SHP77 treated with DMSO at 0.1 percent for 48 hours (cell line): ENCODE measurements at places on chromosomes 2 and 18.

- no peak for DNase-seq
Measured at GRCh38 chr18:50231621-50232020, 34.7 kb downstream of the CFAP53 start.

GRCh38 chr18:54392543-54393023 is 34.9 kb downstream of the C18orf54 start:
- peak; percentile 56 for DNase-seq

DNA sequence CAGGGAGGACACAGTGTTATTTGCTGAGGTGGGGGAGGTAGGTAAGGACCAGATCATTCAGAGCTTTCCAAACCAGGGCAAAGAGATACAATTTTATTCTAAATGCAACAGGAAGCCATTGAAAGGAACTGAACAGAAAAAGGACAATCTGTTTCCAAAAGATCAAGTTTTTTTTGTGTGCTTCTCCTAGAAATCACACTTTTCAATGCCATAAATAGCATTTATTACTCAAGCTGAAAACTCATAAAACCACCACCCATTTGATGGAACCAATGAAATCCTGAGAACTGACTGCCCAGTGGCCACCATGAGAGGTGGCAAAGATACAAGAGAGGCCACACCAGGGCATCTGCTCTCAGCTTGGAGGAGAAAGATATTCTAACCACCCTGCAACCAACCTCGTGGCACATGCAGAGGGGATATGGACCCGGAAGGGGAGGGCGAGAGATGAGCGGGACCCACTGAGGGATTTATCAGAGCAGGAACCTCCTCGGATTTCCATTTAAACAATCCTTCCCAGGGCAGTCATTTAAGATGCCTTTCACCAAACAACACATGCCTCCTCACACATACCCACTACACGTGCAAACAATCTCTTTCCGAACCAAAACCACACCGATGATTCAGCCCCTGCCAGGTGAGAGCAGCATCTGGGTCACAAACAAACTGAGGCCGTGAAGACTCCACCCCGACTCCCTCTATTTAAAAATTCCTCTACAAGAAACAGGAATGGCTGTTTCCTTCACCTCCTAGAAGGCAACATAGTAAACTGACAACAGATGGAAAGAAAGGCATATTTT is 8.8 kb downstream of the CYB5A start:
- DNase-seq, result no peak

DNA sequence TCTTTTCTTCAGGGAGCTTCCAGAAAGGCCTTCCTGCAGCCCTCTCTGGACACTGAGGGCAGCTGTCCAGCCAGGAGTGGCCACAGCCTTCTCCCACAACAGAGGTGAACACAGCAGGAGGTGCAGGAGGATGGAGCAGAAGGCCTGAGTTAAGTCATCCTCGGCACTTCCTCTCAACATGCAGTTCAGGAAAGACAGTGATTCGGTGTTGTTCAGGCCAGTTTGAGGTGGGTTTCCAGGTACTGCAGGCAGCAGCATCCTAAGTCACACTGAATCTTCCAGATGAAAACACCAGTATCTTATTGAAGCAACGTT is 225.3 kb upstream of the PXDN start:
- DNase-seq, result no peak

DNA sequence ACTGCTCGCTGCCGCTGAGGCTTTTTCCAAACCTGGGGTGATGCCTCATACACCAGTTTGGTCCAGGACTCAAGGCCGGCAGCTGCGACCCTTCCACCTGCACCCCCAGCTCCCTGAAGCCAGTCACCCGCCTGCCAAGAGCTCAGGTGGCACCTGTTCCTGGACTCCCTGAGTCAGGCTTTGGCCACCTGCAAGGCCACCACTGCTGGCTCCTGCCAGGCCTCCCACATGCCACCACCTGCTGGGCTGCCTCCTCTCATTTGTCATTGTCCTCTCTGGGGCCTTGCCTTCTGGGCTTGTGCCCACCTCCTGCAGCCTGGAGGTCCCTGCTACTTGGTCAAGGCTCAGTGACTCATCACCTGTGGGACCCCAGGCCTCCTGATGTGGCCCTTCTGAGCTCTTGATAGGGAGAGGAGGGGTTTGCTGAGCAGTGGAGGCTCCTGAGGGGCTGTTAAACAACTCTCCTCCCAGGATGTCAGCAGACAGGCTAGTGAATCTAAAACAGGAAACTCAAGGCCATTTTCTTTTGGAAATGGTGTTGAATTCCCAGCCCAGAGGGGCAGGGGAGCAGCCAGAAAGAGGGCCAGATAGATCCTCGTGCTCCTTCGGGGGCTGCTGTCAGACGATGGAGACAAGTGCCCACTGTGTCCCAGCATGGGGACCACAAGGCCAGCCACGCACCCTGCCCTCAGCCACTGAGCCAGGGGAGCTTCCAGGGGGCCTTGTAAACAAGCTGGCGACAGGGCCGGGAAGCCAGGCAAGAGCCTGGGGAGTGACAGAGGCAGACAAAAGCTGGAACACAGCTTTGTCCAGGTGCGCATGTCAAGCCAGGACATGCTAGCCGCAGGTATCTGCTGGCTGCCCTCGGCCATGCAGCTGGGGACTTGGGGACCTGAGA is 416.8 kb downstream of the LRATD1 start:
- DNase-seq, result peak; percentile 75

GRCh38 chr18:3015204-3015592 is 2.3 kb upstream of the LPIN2 start:
- DNase-seq, result no peak

DNA sequence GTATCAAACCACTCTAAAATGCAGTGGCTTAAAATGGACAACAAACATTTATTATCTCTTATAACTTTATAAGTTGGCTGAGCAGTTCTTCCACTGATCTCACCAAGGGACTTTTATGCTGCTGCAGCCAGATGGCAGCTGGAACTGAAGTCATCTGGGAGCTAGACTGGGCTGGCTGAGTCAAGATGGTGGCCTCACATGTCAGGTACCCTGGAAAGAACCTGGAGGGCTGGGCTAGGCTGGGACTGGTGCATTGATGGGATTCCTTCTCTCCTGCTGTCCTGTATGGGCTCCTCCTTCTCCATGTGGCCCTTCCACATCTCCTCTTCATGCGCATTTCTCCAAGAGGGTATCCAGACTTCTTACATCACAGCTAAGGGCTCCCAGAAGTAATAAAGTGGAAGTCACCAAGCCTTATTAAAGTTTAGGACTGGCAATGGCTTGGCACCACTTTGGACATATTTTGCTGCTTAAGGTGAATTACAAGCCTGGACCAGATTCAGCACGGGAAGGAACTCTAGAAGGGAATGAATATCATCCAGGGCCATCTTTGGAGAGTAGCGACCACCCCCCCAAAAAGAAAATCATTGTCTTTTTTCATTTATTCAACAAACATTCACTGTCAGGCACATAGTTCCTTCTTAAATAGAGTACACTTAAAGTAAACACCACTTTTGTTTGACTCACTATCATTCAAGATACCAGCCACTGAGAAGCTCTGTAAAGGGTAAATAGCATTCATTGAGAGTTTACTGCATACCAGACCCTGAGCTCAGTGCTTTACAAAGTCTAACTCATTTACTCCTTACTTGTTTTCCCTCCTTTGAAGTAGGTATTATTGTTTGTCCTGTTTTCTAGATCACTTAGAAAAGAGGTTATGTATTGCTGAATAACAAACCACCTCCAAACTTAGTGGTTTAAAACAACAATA is 138.0 kb downstream of the ZFP36L2 start:
- no peak for DNase-seq

- DNase-seq, result no peak
Measured at GRCh38 chr2:7555260-7555659, 638.0 kb downstream of the RNF144A start.

GRCh38 chr18:52236131-52236530 is 103.9 kb upstream of the DCC start:
- no peak for DNase-seq

GRCh38 chr2:23418056-23418455 is 33.1 kb downstream of the KLHL29 start:
- no peak for DNase-seq

DNA sequence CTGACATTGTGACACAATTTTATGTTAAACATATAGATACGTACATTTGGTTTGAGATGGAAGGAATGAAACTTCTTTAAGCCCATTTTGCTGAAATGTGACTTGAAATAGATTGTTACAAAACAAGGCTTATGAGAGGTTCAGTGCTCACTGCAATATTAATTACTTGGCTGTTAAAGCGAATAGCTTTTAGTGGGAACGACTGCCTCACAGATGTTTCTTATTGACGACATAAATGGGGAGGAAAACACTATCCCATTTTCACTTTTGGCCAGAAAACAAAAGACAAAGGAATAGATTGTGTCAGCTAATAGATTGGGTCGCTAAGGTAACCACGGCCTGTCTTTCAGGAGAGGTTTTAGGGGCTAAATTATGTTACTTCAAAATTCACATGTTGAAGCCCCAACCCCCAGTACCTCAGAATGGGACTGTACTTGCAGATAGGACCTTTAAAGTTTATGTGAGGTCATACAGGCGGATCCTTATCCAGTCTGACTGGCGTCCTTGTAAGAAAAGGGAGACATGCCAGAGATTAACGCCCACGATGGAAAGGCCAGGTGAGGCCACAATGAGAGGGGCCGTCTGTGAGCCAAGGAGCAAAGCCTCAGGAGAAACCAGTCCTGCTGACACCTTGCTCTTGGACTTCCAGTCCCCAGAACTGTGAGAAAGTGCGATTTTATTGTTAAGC is 10.8 kb downstream of the INPP1 start:
- DNase-seq, result no peak

GRCh38 chr2:29834624-29835023 is 86.8 kb downstream of the ALK start:
- no peak for DNase-seq

GRCh38 chr2:15559379-15560139 is 1.6 kb downstream of the NBAS start:
- DNase-seq, result no peak

GRCh38 chr2:235050980-235051351 is 99.1 kb downstream of the SH3BP4 start:
- DNase-seq, result peak; percentile 95

DNA sequence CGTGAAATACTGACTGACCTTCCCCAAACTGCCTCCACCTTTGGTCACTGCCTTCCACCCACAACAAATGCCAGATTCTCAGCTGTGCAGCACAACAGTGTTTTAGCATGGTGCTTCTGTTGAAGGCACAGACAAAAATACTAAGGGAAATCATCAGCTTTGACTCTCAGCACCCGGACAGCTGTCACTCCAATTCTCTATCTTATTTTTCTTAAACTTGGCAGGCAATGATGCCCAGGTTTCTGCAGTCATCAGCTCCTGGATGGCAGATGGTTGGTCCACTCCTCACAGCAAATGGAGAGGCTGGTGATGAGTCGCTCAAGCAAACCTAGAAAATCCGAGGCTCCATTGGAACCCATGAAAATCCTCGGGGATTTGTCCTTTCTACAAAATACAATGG is 2.9 kb upstream of the FAM124B start:
- no peak for DNase-seq

DNA sequence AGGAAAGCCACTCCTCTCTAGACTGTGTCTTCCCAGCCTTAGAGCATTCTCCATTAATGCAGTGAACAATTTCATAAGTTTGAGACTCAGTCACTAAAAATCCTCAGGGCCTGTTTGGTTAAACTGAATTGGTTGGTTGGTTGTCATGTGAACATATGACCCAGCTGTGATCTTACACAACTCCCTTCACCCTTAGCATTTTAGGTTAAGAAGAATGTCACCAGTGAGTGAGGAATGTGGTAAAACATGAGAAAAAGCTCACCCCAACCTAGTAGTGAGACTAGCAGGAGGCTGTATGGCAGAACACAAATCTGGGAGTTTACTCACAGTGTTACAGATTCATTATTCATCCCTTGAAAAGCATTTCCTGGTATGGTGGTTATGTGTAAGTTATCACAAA is 32.4 kb downstream of the LHCGR start:
- no peak for DNase-seq

- no peak for DNase-seq
Measured at GRCh38 chr2:16136461-16137035, 196.2 kb downstream of the MYCN start.

GRCh38 chr18:74831571-74832250 is 234.0 kb downstream of the ZNF407 start:
- no peak for DNase-seq

- no peak for DNase-seq
Measured at GRCh38 chr18:35524226-35524625, 26.5 kb upstream of the INO80C start.

DNA sequence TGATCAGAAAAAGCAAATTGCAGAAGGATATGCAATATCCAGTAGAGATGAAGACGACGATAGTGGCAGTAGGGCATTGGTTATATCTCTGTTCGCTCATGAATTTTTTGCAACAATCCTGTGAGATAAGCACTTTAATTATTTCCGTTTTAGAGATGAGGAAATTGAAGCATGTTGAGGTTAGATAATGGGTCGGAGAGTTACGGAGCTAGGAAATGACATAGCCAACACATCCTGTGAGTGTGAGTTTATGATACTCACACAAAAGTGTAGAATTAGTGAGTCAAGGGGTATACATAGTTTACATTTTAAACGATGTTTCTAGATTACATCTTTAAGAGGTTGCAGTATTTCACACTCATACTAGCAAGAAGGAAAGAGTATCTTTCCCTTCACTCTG is 123.1 kb upstream of the ARL4C start:
- DNase-seq, result no peak

GRCh38 chr2:12737297-12737696 is 20.6 kb downstream of the TRIB2 start:
- no peak for DNase-seq

GRCh38 chr18:33014060-33014796 is 241.4 kb upstream of the KLHL14 start:
- DNase-seq, result no peak

GRCh38 chr2:86039178-86039962 is 66.3 kb downstream of the POLR1A start:
- DNase-seq, result no peak

DNA sequence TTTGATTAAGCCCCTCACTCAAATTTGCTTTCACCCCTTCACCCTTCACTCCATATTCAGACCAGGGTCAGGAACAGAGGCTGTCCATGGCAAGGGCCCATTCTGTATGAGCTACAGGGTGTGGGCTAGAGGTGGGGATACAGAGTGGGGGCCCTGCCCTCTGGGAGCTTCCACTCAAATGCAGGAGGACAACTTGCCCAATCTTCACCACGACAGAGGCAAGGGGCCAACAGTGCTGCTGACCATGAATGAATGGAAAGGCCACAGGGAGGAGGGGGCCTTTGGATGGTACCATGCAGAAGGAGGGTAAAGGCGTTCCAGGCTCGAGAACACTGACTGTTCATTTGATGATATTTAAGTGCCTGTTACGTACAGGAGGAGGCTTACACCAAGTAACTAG is 22.8 kb downstream of the ADRA2B start:
- no peak for DNase-seq

GRCh38 chr2:134676960-134677359 is 41.8 kb downstream of the TMEM163 start:
- DNase-seq, result no peak
